Cerebellar nuclear complex (tissue), 1 donor: ENCODE measurements at places on chromosomes 16 and 17.
A peak's percentile ranks its signal among the peaks of the same experiment; 100 is the strongest.

- DNase-seq: peak; percentile 83
Measured at GRCh38 chr17:45172541-45173286, 11.0 kb downstream of the HEXIM2 start.

- DNase-seq: no peak
Measured at GRCh38 chr17:65772989-65773388, 211.5 kb upstream of the AXIN2 start.

GRCh38 chr16:66503030-66503429 is 46.9 kb downstream of the TK2 start:
- DNase-seq: no peak

DNA sequence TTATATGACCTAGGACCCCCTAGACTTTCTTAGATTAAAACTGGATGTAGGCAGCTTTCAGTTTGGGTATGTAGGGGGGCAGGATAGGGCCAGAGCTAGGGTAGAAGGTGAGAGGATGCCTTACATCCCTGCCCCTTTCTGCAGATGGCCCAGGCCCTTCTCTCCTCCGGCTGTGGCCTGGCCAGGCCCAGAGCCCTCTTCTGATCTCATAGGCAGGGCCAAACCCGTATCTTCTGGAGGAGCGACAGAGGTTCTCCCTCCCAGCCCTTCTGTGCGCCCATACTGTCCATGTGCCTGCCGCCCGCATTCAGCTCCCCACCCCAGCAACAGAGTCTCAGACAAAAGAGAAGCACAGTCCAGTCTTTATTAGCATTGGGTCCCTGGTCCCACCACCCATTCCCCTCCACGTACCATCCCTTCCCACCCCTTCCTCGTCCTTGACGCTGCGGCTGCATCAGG is 2.0 kb upstream of the TSPOAP1 start:
- no peak for DNase-seq

- no peak for DNase-seq
Measured at GRCh38 chr16:1495211-1495888, 2.2 kb downstream of the TELO2 start.

- no peak for DNase-seq
Measured at GRCh38 chr16:78515421-78515820, 416.0 kb downstream of the WWOX start.

DNA sequence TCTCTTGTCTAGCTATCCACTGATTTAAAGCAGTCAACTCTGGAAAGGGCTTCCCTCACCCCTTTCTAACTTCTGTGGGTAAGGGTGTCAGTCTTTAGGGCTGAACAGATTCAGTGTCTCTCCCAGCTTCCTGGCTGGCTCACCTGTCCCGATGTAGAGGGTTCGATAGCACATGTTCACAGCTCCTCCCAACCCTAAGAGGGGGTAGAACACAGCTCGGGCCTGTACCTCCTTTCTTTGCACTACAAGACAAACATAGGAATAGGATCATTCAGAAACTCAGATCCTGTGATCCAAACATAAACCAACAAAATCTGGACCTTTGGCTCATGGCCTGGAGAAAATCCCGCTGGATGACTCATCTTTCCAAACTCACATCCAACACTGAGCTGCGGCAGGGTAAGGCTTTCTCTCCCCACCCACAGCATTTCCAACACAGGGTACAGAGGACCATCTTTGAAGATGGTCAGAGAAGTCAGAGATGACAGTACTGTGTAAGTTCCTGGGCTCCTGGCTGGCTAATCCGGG is 5.8 kb upstream of the DHRS13 start:
- DNase-seq: no peak

GRCh38 chr17:65099941-65100315 is 37.2 kb upstream of the RGS9 start:
- DNase-seq: no peak

- DNase-seq: no peak
Measured at GRCh38 chr16:89455178-89455577, 35.2 kb downstream of the ANKRD11 start.

- no peak for DNase-seq
Measured at GRCh38 chr17:76159157-76159556, 18.1 kb upstream of the FOXJ1 start.

GRCh38 chr17:60128171-60128859 is 21.5 kb upstream of the CA4 start:
- no peak for DNase-seq

- no peak for DNase-seq
Measured at GRCh38 chr17:79184219-79184618, 109.6 kb downstream of the ENGASE start.

- DNase-seq: no peak
Measured at GRCh38 chr17:4658478-4659305, 17.2 kb upstream of the ALOX15 start.

DNA sequence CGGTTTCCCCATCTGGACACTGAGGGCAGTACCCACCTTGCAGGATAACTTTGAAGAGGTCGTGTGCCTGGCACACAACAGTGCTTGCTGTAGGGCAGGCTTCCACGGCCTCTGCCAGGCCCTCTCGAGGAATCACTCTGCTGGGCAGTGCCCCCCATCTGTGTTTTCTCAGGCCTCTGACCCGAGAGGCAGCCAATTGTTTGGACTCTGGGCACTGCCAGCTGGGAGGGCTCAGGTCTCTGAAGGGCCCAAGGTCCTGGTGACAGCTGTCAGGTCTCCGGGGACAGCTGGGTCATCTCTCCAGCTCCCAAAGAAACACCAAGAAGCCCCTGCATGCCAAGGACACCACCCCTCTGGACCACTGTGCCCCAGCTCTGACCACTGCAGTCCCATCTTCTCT is 1.0 kb upstream of the RAB26 start:
- DNase-seq: no peak

DNA sequence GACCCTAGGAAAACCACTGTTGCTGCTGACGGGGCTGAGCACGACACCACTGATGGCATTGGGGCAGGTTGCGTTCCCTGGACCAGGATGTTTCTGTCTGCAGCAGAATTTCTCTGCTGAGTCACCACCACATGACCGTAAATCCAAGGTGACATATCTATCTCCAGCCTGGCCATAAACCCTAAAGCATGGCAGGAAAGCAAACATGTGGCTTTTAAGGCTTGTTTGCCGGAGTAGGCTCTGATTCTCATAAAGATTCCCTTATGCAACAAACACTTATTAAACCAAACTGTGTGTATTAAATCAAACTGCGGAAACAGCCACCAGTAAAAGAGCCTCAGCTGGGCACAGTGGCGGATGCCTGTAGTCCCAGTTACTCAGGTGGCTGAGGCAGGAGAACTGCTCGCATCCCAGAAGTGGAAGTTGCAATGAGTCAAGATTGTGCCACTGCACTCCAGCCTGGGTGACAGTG is 17.3 kb downstream of the MPHOSPH6 start:
- DNase-seq: no peak

GRCh38 chr17:11991461-11991860 is 5.8 kb downstream of the ZNF18 start:
- DNase-seq: no peak

GRCh38 chr17:54867634-54868033 is 33.0 kb upstream of the TOM1L1 start:
- DNase-seq: no peak
